ENCODE measurements at places on chromosomes 7 and 10. TPM values are rescaled to one million over a fixed set of nuclear protein-coding genes. Genes with fewer than 3 reads are reported as not detected.

The ZC3HAV1L gene
- 4.6 TPM for total RNA-seq

The TWIST1 gene
- total RNA-seq, result 31.1 TPM

The STN1 gene
- total RNA-seq, result 30.4 TPM

The IRF5 gene
- 0.15 TPM for total RNA-seq

The PDSS1 gene
- total RNA-seq, result 4.7 TPM

The WIPF3 gene
- not detected for total RNA-seq

The ZNF365 gene
- 0.70 TPM for total RNA-seq

The IQUB gene
- 0.30 TPM for total RNA-seq

The AUTS2 gene
- total RNA-seq, result 0.75 TPM

The NPY4R2 gene
- 0.12 TPM for total RNA-seq

The LAMB4 gene
- total RNA-seq, result 0.12 TPM

The AZGP1 gene
- 0.30 TPM for total RNA-seq

The DDX56 gene
- total RNA-seq, result 37.8 TPM

The ELFN1 gene
- 0.08 TPM for total RNA-seq

Measured in smooth muscle cell of the coronary artery (primary cell).